ENCODE measurements at places on chromosomes 16 and 17.

GRCh38 chr17:78368854-78369495 is 9.1 kb upstream of the SOCS3 start:
- DNase-seq = no peak

GRCh38 chr17:46082257-46082656 is 83.2 kb downstream of the STH start:
- DNase-seq = no peak

GRCh38 chr17:1232786-1233185 is 37.5 kb upstream of the BHLHA9 start:
- DNase-seq = no peak

- no peak for DNase-seq
Observed at GRCh38 chr17:13784434-13785095, 182.8 kb upstream of the HS3ST3A1 start.

DNA sequence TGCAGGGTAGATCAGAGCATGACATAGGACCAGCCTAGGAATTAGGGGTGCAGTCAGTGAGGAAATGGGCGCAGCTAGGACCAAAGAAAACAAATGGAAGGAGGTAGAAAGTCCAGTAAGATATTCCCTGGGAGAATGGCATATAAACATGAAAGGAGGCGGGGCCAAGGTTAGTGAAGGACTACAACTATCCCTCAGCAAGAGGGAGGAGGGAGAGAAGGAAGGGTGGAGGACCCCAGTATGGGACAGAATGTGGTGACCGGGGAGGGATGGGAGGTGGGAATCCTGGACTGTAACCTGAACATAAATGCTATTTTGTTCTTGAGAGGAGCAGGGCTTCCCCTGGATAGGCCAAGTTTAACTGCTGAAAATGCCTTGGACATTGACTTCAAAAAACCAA is 22.8 kb downstream of the ITGB3 start:
- no peak for DNase-seq

DNA sequence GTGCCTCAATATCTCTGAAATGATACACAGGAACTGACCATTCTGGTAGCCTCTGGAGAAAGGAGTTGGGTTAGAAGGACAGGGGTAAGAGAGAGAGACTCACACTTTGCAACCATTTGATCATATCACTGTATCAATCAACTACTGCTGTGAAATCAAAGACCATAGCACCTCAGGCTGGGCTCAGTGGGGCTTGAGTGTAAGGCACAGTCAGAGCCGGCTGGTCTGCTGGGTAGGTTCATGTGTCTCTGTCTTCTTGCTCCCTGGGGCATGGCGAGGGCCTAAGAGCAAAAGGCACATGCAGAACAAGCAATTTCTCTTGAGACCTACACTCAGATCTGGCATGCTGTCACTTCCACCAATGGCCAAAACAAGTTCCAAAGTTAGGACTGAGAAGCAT is 46.7 kb upstream of the C16orf82 start:
- no peak for DNase-seq

- no peak for DNase-seq
Observed at GRCh38 chr17:42547698-42548069, 5.0 kb upstream of the HSD17B1 start.

- no peak for DNase-seq
Observed at GRCh38 chr16:54140057-54140787, 146.4 kb downstream of the IRX3 start.

- no peak for DNase-seq
Observed at GRCh38 chr16:1870365-1871082, 1.4 kb downstream of the MEIOB start.

- DNase-seq = no peak
Observed at GRCh38 chr16:22638393-22639206, 127.9 kb downstream of the NPIPB5 start.

- no peak for DNase-seq
Observed at GRCh38 chr16:85134789-85135142, 22.5 kb upstream of the CIBAR2 start.

GRCh38 chr17:63033142-63033541 is 67.1 kb downstream of the TANC2 start:
- DNase-seq = no peak

DNA sequence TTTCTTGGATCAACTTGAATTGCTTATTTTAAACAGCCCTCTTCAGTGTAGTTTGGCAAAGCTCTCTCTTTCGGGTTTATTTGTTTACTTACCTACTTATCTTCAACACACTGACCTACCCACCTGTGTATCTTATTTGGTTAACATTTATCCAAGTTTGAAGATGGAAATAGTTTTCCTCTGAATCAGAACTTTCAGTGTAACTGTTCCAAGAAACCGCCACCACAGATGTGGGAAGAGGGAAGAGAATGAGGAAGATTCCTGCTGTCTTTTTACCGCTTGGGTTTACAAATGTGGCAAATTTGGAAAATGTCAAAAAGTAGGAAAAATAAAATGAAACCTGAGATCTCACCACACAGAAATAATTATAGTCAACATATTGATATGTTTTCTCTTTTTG is 115.8 kb downstream of the MSI2 start:
- no peak for DNase-seq

GRCh38 chr16:51440131-51440889 is 289.2 kb upstream of the SALL1 start:
- no peak for DNase-seq

- DNase-seq = no peak
Observed at GRCh38 chr17:7211491-7212273, 8.0 kb downstream of the DLG4 start.
